ENCODE measurements at places on chromosomes 2 and 18.

- no peak for DNase-seq
Measured at GRCh38 chr18:23158058-23158457, 22.8 kb downstream of the CABLES1 start.

- no peak for DNase-seq
Measured at GRCh38 chr2:217481577-217481976, 521.2 kb downstream of the TNS1 start.

DNA sequence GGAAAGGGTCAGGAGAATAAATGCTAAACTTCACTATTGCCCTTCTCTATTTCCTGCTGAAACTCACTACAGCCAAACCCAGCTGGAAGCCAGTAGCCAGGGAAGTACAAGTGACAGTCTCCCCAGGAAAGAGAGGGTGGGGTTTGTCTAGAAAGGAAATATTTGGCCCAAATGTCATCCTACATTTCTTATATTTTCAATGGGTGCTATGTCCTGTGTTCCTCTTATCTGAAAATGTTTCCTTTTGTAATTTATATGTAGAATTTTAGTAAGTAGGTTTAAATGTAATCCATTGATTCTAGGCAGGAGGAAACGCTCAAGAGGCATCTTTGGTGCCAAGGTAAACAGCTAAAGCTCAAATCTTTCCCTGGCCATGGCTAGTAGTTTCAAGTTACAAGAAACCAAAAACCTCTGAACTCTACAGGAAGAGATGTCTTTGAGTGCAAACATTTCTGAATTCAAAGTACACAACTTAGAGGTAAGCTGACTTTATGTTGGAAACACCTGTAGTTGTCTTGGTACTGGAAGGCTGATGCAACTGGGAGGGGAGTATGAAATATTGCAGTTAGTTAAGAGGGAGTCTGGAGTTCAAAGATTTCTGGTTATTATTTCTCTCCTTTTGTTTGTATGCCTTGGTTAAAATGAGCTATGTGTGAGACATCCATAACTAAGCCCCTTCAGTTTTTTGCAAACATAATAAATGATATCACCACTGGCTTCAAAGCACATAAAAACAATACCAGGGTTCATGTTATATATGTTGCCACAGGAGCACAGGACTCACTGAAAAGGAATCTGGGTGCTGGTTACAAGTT lies 356.1 kb upstream of the ZC3H15 start:
- no peak for DNase-seq

DNA sequence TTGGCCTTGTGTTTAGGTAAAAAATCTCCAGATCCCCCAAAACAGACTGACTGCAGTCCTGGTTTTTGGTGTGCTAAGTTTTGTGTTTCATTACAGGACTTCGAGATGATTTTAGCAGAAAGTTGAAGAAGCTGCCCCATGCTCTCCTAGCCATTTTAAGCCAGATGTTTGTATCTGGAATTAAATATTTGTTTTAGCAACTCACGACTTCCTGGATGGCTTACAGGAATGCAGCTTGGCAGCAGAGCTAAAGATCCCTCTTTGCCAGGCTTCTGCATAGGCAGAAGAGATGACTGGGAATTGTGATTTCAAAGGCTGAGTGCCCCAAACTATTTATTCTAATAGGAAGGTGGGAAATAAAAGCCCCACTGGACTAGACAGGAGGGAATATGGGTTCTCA lies 31.1 kb downstream of the ONECUT2 start:
- DNase-seq, result no peak

DNA sequence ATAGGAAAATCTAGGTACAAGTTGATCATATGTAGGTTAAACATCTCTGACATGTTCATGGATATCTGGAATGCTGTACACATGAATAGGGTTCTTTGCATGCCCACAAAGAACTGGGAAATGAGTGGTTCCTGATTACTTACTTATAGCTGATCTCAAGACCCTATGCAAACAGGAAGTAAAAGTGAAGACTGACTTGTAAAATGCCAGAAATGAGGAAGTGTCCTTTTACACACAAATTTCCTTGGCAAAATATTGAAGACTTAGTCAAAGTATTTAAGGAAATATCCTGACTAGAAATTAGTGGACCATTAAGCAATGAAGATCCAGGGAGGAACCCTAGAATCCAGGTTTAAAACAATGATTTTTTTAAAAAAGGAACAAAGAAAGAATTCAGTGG lies 203.7 kb upstream of the DLGAP1 start:
- no peak for DNase-seq

DNA sequence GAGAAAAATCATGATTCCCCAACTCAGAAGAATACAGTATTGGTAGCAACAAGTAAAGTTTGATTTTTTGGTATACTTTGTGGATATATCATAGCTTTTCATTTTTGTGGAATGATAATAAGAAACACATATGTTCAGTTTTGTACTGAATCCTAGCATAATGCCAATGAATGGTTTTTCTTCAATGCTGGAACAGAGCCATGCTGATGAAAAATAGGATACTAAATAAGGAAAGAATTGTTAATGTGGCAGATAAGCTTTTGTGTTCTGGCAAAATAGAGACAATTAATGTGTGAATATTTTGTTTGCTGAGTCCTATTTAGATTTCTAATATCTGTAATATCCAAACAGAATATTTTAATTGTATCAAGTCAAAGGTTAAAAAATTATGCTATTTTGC lies 21.9 kb downstream of the CD28 start:
- no peak for DNase-seq

- no peak for DNase-seq
Measured at GRCh38 chr18:11887328-11888128, 20.6 kb downstream of the MPPE1 start.

- DNase-seq, result no peak
Measured at GRCh38 chr2:45131587-45131986, 122.3 kb upstream of the SIX2 start.

DNA sequence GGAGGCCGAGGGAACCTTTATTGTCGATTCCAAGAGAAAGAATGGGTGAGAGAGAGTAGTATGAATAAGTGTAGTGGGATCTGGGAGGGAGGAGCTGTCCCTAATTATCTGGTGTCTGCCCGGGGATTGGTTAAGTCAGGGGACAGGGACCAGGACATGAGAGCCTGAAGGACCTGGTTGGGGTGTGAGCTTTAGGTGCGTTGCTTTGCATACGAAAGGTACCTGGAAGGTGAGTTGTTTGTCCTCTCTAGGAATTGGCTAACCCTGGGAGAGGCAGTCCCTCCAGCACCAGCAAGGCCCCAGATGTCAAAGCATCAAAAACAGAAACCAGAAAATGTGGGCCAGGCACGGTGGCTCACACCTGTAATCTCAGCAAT lies 48.1 kb upstream of the RPL31 start:
- no peak for DNase-seq

DNA sequence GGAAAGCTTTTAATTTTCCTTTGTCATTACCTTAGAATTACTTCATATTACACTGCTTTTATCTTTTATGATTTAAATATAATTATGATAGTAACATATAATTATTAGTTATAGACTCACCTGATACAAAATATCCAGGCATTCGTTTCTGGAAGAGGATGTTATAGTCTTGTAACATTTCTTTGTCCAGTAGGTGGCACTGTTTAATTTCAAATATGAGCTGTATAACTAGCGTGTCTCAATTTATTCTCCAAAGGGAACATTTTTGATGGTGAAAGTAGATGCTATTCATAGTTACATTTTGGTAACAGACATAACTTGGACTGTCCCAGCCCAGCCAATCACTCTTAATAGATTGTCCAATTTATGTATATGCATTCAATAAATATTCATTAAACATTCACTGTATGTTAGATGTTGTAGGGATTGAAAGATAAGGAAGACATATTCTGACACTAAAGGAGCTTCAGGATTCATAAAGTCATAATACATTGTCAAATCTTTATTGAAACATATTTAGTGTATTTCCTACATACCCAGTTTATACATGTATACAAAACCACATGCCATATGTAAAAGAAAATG lies 19.2 kb downstream of the DAW1 start:
- DNase-seq, result no peak

DNA sequence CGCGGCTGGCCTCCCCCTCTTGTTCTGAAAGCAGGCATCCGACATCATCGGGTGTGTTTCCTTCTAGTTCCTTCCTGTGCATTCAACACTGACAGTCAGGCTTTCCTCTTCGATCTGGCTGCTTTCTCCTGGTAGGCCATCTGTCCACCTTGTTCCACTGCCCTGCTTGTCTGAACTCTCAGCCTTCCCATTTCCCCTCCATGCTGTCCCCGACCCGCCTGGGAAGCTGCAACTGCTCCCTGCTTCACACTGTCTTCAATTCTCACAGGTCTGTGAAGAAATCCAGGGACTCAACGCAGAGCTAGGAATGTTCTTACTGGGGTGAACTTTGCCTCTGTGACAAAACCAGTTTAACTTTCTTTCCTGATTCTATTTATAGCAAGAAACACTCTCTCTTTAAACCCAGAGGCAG lies 43.0 kb downstream of the KIF3C start:
- DNase-seq, result no peak

DNA sequence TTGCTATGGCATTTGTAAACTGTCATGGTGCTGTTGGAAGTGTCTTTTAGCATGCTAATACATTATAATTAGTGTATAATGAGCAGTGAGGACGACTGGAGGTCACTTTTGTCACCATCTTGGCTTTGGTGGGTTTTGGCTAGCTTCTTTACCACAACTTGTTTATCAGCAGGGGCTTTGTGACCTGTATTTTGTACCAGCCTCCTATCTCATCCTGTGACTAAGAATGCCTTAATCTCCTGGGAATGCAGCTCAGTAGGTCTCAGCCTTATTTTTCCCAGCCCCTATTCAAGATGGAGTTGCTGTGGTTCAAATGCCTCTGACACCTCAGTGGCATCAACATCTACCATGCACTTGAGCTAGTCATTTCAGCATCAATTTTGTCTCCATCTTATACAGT lies 29.7 kb downstream of the LYPD6 start:
- no peak for DNase-seq

DNA sequence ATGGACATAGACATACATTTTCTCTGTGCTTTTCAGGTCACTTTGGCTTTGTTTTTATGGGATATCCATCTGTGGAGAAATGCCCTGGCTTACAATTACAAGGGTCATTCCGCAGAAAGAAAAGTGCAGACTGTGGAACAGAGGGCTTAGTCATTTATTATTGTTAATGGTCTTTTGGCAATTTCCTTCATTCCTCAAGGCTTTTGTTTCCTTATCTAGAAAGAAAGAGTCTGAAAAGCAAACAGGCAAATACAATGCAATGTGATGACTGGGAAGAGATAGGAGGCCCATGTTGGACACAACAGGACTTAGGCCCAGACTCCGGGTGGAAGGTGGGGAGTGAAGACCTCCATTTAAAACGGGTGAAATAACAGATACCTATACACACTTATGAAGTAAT lies 129.5 kb upstream of the CAVIN2 start:
- DNase-seq, result no peak

- no peak for DNase-seq
Measured at GRCh38 chr18:10194592-10194991, 259.8 kb upstream of the APCDD1 start.

DNA sequence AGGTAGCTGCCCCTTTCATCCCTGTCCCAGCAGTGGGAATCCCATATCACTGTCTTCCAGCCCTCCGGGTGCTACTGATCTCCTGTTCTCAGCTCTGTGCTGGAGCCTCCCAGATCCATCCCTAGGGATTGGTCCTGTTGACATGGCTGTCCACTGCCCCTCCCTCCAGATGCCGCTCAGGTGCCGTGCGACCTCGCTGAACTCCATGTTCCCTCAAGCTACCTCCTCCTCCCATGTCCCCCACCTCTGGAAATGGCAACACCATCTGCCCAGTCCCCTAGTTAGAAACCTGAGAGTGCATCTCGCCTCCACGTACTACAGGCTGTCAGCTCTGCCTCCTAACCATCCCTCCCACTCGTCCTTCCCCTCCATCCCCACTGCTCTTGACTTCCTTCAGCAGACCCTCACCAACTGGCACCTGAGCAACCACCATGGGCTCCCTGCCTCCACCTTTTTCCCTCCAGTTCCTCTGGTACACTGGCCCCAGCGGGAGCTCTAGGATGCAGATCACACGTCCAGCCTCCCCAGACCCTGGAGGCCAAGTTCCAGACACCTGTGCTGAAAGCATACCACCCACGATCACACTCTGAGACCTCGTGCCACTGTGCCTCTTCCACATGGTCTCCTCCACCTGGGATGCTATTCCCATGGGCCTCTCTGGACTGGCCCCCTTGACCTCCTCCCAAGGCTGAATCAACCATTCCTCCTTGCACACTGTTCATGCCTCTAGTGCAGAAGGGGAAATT lies 106.8 kb downstream of the KLHL29 start:
- DNase-seq, result no peak

DNA sequence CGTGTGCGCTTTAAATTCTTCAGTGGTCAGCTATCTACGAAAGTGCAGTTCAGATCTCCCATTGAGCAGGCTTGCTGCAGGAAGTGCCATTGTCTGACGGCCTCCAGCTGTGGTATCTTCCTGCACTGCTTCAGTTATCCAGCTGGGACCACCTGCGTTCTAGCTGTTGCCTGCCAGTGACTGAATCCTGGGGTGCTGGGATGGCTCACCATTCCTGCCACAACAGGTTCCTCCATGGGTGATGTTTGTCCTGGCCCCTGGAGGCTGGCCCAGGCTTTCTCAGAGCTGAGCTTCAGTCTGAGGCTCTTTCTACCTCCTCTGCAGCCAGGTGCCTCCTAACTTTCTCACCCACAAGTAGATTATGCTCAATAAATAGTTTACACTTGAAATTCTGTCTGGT lies 498.5 kb upstream of the HS6ST1 start:
- DNase-seq, result no peak

- DNase-seq, result no peak
Measured at GRCh38 chr18:8801263-8801901, 96.0 kb downstream of the MTCL1 start.

GRCh38 chr2:104254017-104254416 lies 599.9 kb upstream of the POU3F3 start:
- DNase-seq, result no peak

GRCh38 chr18:65487569-65487968 lies 263.2 kb upstream of the CDH7 start:
- DNase-seq, result no peak

- no peak for DNase-seq
Measured at GRCh38 chr18:13450289-13451212, 232.0 kb downstream of the LDLRAD4 start.

- no peak for DNase-seq
Measured at GRCh38 chr2:161161074-161161706, 962 bp downstream of the TANK start.

DNA sequence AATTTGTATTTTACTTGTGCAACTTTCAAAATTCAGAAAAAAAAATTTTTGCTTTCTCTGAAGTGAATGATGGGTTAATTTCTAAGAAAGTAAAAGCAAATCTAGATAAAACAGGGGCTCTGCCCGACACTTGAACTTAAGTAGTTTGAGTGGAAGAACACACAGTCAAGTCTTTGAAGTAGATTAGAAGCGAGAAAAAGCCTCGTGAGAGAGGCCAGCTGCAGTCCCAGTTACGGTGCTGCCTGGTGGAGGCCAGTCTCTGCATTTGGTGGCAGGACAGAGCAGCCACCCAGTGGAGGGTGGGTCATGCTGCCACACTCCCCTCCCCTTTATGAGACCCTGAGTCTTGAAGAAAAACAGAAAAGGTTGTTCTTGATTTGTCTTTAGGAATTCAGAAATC lies 81.8 kb downstream of the INPP5D start:
- DNase-seq, result no peak

Measured in Right ventricle myocardium inferior (tissue), 1 donor.